Activated T-cell treated with anti-CD3 and anti-CD28 coated beads for 1 hour (primary cell): ENCODE measurements at places on chromosomes 6 and 20.

- DNase-seq: no peak
Observed at GRCh38 chr6:120735641-120736040, 598.6 kb downstream of the TBC1D32 start.

DNA sequence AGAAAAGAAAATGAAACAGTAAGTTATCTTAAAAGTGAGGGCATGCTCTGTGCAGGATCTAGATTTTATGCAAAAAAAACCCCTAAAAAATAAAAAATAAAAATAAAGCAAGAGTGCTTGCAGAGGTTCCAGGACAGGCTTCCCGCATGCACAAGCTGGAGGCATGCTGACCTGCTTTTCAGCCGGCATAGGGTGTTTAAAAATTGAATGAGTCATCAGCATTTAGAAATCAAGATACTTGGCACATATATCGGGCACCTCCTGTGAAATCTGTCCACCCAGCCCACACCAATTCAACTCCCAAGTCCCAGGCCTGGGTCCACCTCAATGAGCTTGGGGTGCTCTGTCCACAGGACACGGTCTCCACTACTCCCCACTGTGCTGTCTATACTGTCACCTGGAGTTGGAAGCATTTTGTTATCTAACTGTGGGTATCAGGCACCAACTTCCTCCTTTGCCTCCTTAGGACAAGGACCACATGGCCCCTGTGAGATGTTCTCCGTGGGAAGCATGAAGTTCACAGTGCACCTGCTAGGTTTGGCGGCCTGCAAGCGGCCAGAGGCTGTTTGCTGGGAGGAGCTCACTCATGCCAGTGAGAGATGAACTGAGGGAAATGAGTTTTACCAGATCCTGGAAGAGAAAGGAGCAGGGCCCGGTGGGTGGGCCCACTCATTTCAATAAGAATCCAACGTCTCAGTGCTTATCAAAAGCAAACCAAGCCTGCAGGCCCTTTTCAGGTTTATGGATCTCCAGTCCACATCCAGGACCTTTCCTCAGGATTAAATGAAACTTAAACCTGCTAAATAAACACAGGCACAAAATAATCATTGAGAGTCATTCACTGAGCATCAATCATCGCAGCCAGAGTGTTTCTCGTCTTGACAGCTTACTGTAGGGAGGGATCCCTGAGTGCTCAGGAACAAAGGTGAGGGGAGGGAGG is 121.1 kb downstream of the FOXA2 start:
- no peak for DNase-seq

DNA sequence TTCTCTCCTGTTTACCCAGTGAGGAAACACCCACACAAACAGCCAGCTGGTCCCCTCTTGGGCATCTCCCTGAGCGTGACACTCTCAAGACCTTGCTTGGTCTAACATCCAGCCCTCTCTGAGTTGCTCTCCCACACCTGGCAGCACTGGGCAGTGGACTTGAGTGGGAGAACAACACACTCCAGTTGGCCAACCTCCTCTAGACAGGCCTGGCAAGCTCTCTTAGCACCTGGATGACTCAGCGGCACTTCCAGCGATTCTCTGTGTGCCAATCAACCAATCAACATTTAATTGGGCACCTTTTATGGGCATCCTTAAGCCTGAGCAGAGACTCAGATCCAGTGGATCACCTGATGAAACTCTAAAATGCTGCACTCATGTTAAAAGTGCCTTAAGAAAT is 76.6 kb upstream of the QKI start:
- no peak for DNase-seq

DNA sequence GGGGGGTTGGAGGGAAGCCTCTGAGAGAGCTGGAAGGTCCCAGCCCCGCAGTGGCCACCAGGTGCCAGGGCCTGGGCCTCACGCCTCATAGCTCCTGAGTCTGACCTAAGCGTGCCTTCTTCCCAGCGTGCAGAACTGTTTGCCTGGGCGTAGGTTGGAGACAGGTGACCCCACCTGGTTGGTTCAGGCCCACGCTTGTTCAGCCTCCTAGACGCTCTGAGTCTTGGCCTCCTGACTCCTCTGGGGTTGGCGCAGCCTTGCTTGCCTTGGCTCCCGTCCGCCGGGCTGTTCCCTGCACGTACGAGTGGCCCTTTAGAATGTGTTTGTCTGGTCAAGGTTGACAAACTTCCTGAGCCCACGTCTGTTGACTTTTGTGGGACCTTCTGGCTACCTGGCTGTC is 70.8 kb downstream of the EYA2 start:
- DNase-seq: no peak
